ENCODE measurements at places on chromosomes 6 and 20.

DNA sequence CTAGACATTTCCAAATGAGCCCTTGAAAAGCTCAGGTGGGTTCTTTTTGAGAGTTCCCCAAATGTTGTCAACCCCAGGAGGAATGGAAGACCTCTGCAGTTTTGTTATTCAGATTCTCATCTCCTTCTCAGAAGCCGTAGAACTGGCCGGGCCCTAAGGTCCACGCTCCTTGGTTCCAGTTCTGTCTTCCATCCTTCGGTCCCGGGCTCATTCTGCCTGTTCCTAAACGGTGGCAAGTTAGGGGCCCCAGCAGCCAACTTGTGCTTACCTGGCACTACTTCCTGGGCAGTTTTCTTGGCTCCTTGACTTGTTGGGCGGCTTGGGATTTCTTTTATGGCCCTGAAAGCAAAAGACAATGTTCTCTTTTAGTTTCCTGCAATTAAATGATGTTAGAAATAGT, 6.4 kb downstream of the ESR1 start:
- DNase-seq, result no peak

- no peak for DNase-seq
Observed at GRCh38 chr6:4270001-4270400, 134.6 kb upstream of the ECI2 start.

- no peak for DNase-seq
Observed at GRCh38 chr20:2907519-2907918, 34.2 kb downstream of the PTPRA start.

DNA sequence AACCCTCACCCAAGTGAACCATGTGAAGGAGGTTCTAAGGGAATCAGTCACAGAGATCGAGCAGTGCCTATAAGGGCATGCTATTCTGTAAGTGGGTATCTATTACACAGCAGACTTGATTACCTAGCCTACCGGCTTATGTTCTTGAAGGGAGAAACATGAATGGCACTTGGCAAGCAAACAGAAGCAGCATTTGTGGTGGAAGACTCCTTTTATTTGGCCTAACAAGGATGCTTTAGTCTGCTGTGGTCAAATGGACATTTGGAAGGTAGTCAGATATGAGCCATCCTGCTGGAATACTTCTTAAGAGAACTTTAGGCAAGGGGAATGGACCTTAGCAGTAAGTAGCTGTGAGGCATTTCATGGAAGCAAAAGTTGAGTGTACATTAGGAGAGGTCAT, 126.3 kb downstream of the COL12A1 start:
- no peak for DNase-seq

- DNase-seq, result no peak
Observed at GRCh38 chr20:2005831-2006426, 12.1 kb upstream of the PDYN start.

GRCh38 chr20:36493051-36493800, 48.1 kb upstream of the MYL9 start:
- DNase-seq, result no peak

DNA sequence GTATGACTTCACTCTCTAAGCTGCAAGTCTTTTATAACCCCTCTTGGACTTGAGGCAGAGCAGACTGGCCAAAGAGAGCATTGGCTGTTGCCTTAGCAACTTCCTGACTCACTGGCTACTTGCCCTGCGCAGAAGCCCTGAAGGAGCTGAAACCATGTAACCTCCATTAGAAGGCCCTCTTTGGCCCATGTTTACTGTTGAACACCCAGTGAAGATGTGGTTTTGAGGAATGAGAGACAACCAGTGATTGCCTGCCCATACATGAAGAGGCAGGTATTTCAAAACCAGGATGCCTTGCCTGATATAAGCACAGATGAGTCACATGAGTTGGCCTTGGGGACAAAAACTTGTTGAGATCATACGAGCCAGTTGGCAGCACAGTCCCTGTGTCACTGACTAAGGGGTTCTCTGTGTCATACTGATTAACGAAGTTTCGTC, 182.5 kb downstream of the EDN1 start:
- no peak for DNase-seq

DNA sequence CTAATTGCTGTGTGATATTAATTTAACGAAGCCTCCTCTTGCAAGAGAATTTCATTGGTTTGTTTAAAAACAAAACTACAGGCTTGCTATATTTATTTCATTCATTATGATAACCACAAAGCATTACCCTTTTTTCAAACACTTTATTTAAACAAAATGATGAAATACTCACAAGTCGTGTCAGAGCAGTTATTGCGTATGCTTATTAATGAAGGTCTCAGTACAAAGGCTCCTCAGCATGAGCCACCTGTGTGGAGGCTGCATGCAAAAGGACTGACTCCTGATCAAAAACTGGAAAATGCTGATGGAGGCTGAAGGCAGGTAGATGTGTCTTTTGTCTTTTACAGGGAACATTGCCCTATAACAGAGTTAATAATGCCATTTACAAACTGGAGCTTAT, 130.5 kb downstream of the CRYBG1 start:
- DNase-seq, result no peak

GRCh38 chr6:12893036-12893435, 176.5 kb downstream of the PHACTR1 start:
- no peak for DNase-seq

- no peak for DNase-seq
Observed at GRCh38 chr20:62066983-62067433, 1.3 kb upstream of the TAF4 start.

DNA sequence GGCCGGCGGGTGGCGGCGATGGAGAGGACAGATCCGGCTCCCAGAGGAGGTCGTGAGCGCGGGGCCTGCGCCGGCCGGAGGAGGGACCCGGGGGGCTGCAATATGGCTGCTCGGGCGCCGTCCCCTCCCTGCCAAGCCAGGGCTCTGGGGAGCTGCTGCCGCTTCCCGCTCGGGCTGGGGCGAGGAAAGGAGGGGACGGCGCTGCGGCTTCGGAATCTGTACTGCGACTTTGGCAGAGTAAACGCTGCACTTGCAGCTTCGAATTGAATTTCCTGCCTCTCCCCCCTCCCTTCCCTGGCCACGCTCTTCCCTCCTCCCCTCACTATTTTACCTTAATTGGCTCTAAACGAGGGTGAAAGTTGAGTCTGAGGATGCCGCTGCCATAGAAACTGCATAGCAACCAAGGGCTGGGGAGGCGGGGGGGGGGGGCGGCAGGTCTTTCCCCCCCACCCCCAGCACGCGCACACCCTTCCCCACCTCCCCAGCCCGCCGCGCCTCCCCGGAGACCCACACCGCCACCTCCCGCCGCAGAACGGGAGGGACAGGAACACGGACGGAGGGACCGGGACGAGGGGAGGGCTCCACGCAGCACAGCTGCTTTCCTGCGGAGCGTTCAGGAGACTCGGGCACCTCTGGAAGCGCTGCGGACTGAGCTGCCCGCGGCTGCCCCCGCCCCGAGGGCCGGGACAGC, 93.9 kb downstream of the RNASET2 start:
- DNase-seq, result peak; percentile 38

GRCh38 chr6:170129691-170130171, 161.1 kb downstream of the DLL1 start:
- DNase-seq, result peak; percentile 24

DNA sequence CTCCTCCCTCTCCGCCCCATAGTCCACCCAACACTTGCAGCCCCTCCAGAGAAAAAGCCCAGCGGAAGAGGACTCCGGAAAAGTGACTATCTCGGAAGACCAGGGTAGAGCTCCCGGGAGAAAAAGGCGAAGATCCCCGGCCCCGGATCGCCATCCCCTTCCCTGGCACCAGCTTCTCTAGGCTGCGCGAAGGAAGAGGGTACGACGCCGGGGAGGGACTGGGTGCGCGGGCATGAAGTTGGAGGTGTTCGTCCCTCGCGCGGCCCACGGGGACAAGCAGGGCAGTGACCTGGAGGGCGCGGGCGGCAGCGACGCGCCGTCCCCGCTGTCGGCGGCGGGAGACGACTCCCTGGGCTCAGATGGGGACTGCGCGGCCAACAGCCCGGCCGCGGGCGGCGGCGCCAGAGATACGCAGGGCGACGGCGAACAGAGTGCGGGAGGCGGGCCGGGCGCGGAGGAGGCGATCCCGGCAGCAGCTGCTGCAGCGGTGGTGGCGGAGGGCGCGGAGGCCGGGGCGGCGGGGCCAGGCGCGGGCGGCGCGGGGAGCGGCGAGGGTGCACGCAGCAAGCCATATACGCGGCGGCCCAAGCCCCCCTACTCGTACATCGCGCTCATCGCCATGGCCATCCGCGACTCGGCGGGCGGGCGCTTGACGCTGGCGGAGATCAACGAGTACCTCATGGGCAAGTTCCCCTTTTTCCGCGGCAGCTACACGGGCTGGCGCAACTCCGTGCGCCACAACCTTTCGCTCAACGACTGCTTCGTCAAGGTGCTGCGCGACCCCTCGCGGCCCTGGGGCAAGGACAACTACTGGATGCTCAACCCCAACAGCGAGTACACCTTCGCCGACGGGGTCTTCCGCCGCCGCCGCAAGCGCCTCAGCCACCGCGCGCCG, 822 bp downstream of the FOXQ1 start:
- no peak for DNase-seq

DNA sequence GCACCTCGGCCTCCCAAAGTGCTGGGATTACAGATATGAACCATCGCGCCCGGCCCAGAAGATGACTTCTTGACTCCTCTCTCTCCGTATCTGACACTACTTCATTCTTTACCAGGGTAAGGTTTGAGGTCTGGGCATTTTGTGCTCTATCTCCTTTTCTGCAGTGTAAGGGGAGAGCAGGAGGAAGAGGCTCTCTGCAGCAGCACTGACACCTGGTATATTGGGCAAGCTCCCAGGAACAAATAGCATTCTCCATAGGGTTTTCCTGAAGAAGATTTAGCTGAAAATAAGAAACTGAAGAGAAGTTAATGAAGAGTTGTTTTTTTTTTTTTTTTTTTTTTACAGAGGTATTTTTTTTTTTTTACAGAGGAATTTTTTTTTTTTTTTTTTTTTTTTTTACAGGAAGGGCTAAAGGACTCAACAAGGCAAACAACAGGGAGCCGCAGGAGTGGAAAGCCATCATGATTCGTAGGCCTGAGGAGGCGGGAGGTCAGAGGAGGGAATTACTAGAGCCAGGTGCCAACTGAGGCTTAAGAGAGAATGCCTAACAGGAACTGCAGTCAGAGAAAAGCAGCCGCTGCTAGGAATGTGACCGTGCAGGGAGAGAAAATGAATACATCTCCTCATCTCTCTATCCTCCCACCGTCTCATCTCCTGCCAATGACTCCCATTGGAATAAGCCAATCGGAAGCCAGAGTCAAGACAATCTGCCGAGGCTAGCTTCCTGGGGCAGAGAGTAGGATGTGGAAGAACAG, 34.7 kb upstream of the ADGRF4 start:
- no peak for DNase-seq

DNA sequence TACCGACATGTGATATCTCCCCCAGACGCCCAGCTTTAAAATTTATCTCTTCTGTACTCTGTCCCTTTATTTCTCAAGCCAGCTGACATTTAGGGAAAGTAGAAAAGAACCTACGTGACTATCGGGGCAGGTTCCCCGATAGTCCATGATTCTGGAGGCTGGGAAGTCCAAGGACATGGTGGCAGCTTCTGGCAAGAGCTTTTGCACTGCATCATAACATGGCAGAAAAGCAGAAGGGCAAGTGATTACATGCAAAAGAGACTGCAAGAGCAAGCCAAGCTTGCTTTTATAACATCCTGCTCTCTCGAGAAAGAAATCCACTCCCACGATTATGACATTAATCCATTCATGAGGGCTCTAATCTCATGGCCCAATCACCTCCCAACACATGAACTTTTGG, 113.2 kb downstream of the CD164 start:
- no peak for DNase-seq

GRCh38 chr20:58236612-58237317, 8.3 kb upstream of the ANKRD60 start:
- DNase-seq, result peak; percentile 57

DNA sequence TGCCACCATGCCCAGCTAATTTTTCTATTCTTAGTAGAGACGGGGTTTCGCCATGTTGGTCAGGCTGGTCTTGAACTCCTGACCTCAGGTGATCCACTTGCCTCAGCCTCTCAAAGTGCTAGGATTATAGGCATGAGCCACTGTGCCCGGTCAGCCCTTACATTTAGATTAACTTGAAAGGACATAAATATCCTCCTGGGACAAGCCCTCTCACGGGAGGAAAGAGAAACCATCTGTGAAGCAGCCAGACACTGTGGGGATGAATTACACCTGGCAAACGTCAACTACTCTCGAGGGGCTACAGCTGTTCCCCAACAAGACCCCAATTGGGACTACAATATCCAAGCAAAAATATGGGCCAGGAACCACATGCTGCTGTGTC, 32.7 kb upstream of the SAMHD1 start:
- DNase-seq, result no peak

DNA sequence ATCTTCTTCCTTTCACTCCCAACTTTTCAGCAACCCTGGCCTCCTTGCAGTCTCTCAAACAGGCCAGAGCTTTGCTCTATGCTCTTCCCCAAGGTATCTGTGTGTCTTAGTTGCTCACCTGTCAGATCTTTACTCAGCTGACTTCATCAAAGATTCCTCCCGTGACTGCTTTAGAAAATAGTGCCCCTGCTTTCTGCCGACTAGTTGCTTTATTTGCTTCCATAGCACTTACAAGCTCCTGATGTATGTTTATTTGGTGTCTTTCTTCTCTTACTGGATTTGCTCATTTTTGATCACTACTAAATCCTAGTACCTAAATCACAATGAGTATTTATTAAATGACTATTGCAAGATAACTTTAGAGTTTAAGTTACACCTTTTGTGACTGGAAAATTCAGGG, 5.9 kb downstream of the NDUFAF5 start:
- DNase-seq, result no peak

- no peak for DNase-seq
Observed at GRCh38 chr6:85660181-85660611, 17.5 kb upstream of the SYNCRIP start.

DNA sequence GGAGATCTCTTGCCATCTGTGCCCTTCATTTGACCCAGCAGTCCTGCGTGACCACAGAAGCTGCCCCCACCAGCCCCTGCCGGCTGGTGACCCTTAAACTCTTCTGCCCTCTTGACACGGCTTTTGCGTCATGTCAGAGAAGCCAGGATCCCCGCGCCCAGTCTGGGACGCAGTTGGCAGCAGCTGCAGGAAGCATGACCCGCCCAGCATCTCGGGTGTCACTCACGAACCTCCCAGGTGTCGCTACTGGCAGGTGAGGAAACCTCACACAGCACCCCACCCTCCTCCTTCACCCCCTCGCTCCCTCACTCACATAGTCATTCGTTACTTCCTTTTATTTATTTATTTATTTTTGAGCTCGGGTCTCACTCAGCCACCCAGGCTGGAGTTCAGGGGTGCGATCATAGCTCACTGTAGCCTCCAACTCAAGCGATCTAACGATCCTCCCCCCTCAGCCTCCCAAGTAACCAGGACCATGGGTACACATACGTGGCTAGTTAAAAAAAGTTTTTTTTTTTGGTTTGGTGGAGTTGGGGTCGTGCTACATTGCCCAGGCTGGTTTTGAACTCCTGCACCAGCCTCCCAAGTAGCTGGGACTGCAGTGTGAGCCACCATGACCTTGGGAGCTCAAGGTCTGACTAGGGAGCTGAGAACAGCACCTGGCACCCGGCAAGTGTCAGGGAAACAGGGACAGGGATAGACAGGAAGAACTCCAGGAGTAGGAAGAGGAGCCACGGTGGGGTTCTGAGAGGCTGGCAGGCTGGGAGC, 14.1 kb upstream of the SPDEF start:
- DNase-seq, result no peak

GRCh38 chr20:47196091-47197081, 160.1 kb downstream of the ZMYND8 start:
- DNase-seq, result no peak

GRCh38 chr6:38935051-38935450, 113.5 kb upstream of the GLP1R start:
- no peak for DNase-seq

GRCh38 chr6:47701363-47701762, 3.0 kb downstream of the ADGRF4 start:
- DNase-seq, result no peak
